ENCODE measurements at places on chromosomes 3 and 15.

GRCh38 chr3:50194128-50194902 is 2.9 kb downstream of the GNAT1 start:
- DNase-seq = peak; percentile 75

DNA sequence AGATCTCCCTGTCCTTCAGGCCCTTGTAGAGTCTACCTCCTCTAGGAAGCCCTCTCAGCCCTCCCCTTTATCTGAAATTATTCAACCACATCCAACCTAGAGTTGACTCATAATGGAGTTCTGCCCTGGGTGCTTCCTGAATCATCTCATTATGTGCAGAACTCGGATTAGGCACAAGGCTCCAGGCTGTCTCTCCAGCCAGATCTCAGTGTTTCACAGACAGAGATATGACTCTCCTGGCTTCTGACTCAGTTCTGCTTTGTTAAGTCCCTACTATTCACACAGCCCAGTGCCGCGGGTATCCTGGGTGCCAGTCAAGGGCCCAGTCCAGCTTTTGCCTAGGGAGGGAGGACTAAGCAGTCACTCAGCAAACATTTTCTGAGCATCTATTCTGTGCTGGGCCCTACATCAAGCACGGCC is 9.3 kb downstream of the STRA6 start:
- no peak for DNase-seq

DNA sequence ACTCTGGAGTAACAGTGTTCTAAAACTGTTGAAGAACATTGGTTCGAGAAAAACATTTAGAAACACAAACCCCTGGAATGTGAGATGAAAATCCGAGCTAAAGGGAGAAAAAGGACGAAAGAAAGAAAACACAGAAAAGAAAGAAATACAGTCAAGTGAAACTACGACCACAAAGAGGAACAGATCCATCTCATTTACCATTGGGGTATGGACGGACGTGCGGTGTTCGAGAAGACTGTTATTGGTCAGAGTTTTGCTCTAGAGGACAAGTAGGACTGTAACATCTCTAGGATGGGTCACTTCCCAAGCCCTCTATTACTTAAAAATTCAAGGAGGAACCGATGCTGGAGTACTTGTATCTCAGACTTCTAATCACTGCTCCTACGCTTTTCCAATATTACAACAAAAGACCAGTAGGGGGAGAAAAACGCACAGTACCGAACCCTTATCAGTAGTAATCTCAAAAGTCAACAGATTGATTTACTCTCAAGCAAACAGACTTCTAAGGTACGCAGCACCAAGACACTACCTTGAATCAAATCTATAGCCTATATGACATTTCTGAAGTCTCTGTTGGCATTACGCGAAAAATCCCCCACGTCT is 1.1 kb upstream of the PIK3CA start:
- no peak for DNase-seq

DNA sequence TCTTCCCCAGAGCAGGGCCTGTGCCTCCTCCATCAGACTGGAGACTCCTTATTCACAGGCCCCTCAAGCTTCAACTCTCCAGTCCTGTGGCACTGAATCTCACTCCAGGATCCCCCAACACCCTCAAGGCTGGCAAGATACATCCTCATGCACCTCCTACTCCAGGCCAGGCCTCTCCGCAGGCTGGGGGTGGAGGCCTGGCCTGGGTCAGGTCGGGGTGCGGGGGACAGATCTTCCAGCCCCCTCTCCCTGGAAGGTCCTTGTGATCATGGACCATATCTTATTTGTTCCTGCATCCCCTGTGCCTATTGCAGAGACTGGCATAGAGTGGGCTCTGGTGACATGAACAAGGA is 147.3 kb downstream of the SMAD6 start:
- no peak for DNase-seq

DNA sequence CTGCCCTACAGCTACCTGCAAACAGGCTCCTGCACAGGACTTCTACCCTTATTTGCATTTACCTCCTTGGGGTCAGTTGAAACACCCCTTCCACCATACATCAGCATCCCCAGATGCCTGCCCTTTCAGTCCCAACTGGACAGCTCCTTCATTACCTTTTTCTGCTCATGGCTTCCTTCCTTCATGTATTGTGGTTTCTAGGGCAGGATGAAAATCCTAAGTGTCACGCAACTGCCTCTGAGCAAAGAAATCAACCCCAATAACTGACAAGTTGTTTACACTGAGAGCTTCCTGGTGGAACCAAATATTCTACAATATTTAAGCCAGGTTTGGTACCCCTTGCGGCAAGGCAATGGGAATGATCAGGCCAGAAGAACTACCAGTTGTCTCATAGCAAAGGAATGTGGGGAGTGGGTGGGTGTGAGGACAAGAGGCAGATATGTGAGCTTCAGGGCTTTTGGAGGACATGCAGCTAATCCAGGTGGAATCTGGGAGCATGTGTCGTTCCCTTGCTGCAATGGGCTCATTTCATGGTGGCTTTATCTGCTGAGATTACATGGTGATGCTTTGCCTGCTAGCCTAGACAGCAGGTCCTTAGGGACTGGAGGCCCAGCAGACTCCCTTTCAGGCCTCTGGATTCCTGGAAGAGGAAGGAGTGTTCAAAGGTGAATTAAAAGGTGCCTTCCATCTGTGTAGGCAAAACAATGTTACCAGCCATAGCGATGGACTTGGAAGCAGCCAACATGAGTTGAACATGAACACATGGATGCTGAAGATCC is 34.9 kb downstream of the PPCDC start:
- DNase-seq = no peak

DNA sequence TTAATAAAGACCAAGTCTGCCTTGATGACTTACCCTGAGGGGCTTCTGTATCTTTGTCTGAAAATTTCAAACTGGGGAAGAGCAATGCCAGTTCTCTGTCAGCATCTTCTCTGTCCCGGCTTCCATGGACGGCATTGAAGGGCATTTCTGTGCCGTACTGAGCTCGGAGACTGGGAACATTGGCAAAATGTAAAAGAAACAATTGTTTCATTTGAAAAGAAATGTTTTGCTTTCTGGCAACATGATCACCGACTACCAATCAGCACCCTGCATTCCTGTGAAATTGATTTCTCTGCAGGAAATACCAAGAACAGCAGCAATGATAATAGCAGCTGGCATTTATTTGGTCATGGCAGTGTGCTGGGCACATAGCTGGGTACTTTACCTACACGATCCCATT is 26.2 kb downstream of the NME9 start:
- DNase-seq = no peak

All from lower lobe of right lung (tissue), 2 donors.